NCI-H2107 (cell line): ENCODE measurements at places on chromosomes 11 and 22.

DNA sequence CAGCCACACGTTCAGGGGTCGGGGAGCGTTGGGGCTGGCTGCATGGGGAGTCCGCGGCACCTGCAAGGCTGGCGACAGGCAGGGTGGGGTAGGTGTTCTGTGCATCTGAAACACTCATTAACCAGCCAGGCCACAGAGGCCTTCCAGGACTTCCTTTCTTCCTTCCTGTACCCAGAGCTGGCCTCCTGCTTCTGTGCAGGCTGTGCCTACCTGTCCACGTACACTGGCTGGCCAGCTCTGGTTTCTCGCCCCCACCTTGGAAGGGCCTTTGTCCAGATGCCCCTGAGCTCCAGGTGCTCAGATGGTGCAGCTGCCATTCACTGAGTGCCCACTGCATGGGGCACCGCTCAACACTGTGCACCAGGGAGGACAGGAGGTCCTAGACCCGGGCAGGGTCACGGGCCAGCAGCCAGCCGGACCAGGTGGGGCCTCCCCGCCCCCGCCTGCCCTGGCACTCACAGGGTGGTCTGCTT is 15.9 kb downstream of the TTLL12 start:
- no peak for DNase-seq

DNA sequence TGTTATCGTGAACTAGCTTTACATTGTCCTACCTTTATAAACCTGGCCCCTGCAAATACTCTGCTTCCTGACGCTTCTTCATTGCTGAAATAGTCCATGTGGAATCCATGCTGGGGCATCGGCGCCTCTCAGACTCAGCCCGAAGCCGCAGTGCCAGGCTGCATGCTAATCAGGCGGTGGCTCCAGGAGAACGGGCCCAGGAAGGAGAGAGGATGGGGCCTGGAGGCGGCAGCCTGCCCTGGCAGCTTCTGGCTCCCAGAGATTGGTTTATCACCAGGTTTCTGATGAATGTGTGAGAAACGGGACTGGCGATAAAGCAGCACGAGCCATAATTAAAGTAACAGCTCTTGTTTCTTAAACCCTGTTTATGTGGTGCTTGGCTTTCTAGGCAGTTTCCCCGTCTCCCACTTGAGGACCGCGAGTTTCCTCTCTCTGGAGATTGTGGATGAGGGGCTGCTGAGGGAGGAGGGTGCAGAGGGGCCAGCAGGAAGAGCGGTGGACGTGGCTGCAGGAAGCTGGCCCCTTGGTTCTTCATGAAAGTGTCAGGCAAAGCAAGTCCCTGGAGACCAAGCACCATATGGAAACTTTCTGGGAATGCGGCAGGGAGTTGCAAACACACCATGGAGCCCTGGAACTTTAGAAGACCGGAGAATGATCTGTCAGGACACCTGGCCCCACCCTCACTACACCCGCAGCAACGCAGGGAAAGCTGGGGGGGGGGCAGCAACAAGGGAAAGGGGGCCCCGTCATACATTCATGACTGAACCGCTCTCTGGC is 93.4 kb downstream of the NTM start:
- DNase-seq = no peak

DNA sequence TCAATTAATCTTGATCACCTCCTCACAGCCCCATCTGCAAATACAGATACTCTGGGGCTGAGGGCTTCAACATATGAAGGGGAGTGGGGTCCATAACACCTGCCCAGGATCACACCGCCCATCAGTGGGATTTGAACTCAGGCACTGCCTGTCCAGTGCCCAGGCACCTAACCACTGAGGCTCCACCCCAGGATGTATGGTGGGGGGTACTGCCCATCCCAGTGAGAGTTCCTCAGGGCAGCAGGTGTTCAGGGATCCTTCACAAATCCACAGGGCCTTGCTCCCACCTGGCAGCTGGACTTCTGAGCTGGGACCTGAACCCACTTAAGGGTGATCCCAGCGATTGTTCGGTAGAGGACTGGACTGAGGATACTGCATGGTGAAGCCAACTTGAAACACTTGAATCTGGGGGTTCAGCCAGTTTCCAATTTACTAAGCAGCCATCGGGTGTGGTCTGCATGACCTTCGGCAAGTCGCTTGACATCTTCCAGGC is 33.3 kb downstream of the PRDM11 start:
- DNase-seq = no peak

DNA sequence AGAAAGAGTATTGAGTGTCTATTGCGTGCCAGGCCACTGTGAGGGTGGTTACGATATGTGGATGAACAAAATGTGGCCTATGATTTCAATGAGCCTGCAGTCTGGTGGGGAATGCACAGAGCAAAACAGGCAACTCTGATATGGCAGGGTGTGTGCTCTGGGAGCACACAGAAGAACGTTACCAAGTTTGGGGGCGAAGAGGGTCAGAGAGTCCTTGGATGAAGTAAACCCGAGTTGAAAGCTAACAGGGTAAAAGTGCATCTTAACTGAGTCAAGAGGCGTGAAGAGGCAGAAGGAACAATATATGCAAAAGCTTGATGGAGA is 258 bp downstream of the CFAP68 start:
- DNase-seq = no peak

GRCh38 chr11:3014057-3014938 is 22.2 kb upstream of the NAP1L4 start:
- DNase-seq = no peak

- no peak for DNase-seq
Observed at GRCh38 chr22:44689173-44689572, 12.8 kb upstream of the PRR5 start.

- no peak for DNase-seq
Observed at GRCh38 chr22:44648821-44649565, 53.0 kb upstream of the PRR5 start.

DNA sequence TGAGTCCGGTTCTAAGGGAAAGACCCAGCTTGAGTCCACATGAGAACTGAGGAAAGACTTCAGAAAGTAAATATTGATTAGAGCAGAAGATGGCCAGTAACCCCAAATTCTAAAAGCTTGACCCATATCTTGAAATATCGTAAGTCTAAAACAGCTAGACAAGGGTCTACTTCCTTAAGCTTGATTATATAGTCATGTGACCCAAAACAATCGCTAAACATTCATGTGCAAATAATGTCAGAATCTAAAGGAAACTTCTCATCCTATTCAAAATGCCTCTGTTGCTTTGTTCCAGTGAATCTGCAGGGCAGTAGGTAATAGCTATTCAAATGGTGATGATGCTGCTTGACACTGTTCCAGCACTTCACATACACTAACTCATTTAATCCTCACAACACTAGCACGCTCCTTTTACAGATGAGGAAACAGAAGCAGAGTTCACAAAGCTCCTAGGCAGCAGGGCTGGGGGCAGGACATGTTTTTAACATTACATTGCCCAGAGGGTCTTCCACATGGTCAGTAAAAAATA is 52.6 kb downstream of the TCF20 start:
- no peak for DNase-seq

GRCh38 chr11:44301564-44302271 is 8.2 kb downstream of the ALX4 start:
- DNase-seq = no peak

- DNase-seq = no peak
Observed at GRCh38 chr11:83219095-83219494, 25.6 kb downstream of the ANKRD42 start.

- no peak for DNase-seq
Observed at GRCh38 chr11:112650527-112650926, 310.7 kb upstream of the NCAM1 start.

- DNase-seq = no peak
Observed at GRCh38 chr11:75786101-75786736, 17.6 kb downstream of the DGAT2 start.

DNA sequence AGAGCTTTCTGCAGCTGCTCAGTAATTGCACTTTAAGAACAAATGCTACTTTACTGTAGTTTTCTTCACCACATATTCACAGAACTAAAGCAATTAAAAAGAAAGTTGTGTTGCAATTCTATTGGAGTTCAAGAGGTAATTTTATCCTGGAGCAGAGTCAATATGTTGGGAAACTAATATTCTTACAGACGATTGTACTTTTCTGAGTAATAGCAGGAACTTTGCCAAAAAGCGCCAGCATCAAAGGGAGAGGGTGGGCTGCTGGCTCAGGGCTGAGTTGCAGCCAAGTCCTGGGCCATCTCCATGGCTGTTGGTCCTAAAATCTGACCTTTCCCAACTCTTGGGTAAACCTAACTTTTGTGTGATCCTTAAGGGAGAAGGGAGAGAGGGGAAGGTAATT is 73.6 kb upstream of the MYO18B start:
- DNase-seq = no peak

DNA sequence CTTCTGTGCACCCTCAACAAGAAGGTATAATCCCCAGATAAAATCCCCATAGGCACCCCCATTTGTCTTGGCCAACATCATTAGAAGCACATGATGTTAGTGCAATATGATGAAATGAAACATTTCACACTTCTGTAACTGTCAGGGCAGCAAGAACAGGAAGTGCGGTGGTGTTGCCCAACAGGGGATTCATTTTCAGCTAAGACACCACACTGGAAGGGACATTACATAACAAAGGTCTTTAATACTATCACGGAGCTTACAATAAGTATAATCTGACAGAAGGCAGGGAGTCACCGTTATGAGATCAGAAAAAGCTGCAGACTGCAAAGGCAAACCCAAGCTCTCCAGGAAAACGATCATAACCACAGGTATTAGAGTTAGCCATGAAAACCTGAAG is 2.0 kb downstream of the OR52W1 start:
- no peak for DNase-seq

- DNase-seq = no peak
Observed at GRCh38 chr22:31329029-31329428, 17.1 kb downstream of the PATZ1 start.

- DNase-seq = no peak
Observed at GRCh38 chr11:112013497-112014164, 11.6 kb upstream of the DLAT start.

- no peak for DNase-seq
Observed at GRCh38 chr11:14059491-14059890, 97.0 kb downstream of the SPON1 start.

- no peak for DNase-seq
Observed at GRCh38 chr11:134528453-134528852, 116.4 kb upstream of the B3GAT1 start.

DNA sequence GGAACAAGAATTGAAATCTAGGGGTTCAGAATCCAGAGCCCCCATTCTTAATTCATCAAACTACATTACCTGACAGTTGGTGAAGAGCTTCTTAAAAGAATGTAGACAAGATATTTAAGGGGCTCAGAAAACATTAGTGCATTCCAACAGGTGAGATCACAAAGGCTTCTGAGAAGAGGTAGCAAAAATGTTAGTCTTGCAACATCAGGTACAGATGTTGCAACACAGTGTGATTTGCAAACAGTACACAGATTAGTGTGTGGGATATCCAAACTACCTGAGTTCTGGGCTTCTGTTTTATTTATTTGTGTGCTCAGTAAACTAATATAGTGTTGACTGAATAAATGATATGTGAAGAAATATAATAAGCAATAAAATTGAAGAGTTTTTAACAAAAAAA is 11.8 kb downstream of the CASP4 start:
- no peak for DNase-seq

GRCh38 chr22:23889620-23890019 is 4.6 kb upstream of the MIF start:
- no peak for DNase-seq

DNA sequence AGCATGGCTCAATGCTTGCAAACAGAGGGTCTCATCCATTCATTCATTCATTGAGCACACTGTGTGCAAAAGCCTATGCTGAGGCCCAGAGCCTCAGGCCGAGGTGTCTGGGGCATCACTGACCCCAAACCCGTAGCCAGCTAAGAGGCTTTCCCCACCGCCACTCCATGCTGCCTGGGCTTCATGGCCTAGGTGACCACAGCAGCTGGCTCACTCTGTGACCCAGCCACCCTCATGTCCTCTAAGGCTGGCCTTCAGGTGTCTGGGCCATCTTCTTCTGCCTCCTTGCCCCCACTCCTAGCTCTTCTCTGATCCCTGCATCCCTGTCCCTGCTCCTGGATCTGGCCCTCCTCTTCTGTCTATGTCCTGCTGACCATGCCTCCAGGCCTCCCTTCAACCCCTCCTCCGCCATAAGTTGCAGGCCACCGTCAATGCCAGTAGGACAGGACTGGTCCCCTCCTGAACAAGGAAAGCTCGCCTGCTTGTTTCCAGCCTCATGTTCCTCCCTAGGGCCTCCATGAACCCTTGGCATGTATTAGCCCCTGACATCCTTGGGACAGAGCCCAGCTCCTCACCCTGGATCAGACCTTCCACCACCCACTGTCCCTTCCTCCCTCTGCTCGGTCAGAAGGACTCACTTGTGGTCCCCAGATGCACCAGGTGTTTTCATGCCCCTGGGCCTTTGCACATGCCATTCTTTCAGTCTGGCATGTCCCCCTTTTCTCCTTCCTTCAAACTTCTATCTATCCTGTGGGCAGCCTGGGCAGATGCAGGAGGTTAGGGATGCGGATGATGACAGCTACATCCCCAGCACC is 92.8 kb downstream of the MYEOV start:
- no peak for DNase-seq

GRCh38 chr11:26607725-26608506 is 35.9 kb upstream of the MUC15 start:
- no peak for DNase-seq

GRCh38 chr11:133207995-133208394 is 324.3 kb downstream of the OPCML start:
- no peak for DNase-seq

DNA sequence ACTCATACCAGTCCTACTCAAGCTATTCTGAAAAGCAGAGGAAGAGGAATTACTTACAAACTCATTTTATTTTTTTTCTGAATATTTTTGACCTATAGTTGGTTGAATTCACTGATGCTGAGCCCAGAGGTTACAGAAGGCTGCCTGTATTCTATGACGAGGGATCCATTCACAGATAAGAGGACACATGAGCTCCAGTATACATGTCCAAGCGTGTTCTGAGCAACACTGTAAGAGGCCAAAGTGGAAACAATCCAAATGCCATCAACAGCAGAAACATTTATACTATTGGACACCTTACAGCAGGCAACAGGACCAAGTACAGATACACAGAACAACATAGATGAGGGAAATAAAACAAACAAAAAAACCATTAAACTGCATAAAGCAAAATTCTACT is 10.3 kb downstream of the KDM4E start:
- no peak for DNase-seq

DNA sequence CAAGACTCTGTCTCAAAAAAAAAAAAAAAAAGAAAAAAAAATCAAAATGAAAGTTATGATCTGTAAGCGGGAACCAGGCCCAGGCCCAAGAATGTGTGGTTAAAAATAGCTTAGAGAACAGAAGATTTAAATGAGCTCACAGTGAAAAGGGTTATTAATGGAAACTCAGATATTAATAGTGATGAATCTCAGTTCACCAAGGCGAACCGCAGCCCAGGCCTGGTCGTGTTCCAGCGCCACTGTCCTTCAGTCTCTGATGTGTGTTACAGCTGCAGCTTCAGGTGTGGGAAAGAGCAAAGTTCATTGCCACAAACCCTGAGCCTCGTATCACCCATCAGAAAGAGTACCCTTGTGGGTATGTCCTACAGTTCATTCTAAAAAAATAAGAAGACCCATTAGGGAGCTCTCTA is 107.1 kb downstream of the GAB2 start:
- no peak for DNase-seq

GRCh38 chr11:13082588-13082987 is 73.5 kb downstream of the RASSF10 start:
- no peak for DNase-seq
